ENCODE measurements at places on chromosomes 2 and 18.

- DNase-seq: no peak
Observed at GRCh38 chr2:191895743-191896142, 48.9 kb upstream of the CAVIN2 start.

DNA sequence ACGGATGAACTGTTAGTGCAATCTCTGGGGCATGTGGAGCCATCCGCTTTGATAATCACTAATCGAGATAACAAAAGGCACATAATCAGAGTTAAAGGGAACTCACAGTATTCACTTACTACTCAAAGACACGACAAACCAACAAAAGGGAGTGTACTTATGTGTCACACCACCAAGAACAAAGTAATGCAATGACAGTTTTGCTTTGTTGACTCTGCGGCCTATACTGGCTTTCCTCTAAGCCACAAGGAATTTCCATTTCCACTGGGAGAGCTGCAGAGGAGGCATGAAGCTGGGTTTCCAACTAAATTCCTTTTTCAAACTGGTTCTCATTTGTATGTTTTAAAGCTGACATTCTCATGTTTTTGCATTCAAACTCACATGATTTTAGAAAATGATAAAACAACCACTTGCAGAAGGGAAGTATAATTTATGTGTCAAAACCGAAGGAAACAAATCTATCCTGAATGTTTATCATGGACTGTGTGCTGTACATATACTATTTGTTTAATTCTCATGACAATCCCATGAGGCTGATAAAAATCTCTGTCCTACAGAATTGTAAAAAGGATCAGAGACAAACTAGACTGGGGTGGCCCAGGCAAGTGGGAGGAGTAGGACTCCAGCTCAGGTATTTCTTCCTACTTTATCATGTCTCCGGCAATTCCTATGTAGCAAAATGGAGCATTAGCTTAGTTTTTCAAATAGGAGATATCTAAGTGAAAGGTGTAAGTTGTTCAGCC is 149.6 kb upstream of the SMAD7 start:
- DNase-seq: no peak

GRCh38 chr18:75284566-75284965 is 74.0 kb downstream of the TSHZ1 start:
- DNase-seq: no peak

- no peak for DNase-seq
Observed at GRCh38 chr18:79948719-79949411, 2.6 kb downstream of the SLC66A2 start.

- DNase-seq: no peak
Observed at GRCh38 chr2:5594249-5594695, 97.9 kb upstream of the SOX11 start.

- no peak for DNase-seq
Observed at GRCh38 chr2:213490087-213490486, 205.8 kb downstream of the SPAG16 start.

DNA sequence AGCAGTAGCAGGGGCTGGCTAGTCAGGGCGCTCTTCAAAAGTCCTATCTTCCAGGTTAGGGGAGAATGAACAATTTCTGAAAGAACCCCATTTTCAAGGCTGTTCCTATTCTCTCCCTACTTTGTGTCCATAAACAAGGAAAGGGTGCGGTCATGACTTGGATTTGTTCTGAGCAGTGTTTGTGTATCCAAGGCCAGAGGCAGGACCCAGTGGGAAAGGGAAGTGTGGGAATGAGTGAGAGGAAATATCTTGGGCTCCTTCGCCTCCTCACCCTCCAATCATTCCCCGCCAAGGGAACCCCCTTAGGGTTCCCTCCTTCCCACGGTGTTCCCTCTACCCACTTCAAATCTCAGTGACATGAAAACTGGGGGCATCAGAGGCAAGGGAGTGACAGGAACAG is 25.5 kb upstream of the SPTBN1 start:
- DNase-seq: no peak

GRCh38 chr2:7031547-7032245 is 114.5 kb downstream of the RNF144A start:
- no peak for DNase-seq

DNA sequence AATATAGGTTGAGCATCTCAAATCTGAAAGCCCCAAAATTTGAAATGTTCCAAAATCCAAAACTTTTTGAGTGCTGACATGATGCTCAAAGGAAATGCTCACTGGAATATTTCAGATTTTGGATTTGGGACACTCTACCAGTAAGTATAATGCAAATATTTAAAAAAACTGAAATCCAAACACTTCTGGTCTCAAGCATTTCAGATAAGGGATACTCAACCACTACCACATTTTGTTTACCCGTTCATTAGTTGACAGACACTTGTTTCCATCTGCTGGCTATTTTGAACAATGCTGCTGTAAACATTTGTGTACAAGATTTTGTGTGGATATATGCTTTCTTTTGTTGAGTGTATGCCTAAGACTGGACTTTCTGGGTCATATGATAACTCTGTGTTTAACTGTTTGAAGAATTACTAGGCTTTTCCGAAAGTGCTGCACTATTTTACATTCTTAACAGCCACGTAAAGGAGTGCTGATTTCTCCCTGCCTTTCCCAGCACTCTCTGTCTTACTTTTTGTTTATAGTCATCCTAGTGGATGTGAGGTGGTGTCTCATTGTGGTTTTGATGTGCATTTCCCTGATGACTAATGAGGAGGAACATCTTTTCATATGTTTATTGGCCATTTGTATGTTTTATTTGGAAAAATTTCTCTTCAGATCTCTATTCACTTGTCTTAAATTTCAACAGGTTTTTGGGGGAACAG is 19.5 kb upstream of the DCDC2C start:
- DNase-seq: no peak

GRCh38 chr2:16006537-16007166 is 66.3 kb downstream of the MYCN start:
- DNase-seq: no peak

DNA sequence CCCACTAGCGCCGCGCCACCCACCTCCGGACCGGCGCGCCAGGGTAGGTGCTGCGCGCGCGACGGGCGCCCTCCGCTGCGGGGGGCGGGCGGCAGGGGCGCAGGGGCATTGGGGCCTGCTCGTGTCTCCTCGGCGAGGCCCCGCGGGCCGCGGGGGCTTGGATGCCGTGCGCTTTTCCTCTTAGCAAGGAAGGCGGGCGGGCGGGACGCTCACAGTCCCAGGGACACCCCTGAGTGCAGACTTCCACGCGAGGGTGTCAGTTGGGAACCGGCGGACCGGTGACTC is 748 bp downstream of the TWIST2 start:
- DNase-seq: no peak

DNA sequence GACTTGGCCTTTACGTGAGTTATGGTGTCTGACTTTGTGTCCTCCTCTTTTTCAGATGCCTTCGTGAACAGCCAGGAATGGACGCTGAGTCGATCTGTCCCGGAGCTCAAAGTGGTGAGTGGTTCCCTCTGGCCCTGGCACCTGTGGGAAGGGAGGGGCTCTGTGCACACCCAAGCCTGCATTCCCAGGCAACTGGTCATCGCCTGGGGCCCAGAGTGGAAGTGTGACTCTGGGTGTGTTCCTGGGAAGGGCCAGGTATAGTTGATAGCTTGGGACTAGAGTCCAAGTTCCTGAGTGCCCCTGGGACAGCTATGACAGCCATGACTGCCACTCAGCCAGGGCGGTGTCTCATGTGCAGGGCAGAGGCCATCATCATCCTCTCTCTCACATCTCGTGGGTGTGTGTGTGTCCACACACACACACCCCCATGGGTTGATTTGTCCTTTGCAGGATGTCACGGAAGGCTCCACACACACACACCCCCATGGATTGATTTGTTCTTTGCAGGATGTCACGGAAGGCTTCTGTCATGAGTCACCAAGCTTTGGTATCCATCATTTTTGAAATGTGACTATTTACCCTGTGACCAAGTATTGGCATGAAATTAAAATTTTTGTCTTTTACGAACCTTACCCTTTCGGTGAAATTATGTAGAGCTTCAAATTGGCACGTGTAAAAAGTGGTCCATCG is 215.4 kb downstream of the AGAP1 start:
- peak; percentile 51 for DNase-seq

DNA sequence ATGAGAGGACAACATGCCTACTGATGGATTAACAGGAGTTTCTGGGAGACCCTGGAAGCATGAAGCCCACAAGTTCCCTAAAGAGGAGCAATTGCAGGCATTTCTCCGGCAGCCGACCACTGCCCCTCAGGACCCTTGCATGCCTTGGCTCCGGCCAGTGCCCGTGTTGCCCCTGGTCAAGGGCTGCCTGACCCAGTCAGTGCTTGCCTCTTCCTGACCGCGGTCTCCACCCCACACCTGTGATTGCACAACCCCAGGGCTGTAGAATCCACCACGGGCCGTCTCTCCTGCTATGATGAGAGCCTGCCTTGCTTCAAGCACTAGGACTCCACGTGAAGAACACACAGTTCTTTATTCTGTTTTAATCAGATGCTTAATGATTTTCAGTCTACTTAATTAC is 127.5 kb downstream of the GLI2 start:
- no peak for DNase-seq

- DNase-seq: no peak
Observed at GRCh38 chr2:172095905-172096625, 6.6 kb downstream of the DLX2 start.
